ENCODE measurements at places on chromosomes 3 and 15. TPM values are rescaled to one million over a fixed set of nuclear protein-coding genes. Genes with fewer than 3 reads are reported as not detected.
A peak's percentile ranks its signal among the peaks of the same experiment; 100 is the strongest.

GRCh38 chr3:45223889-45224727 lies 2.0 kb downstream of the TMEM158 start:
- H3K27me3 ChIP-seq: peaks cover 41% of the 10 kb centered on the region
- H3K4me1 ChIP-seq: peaks cover 2% of the 10 kb centered on the region
- H3K27ac ChIP-seq: no peak overlapping the region
- DNase-seq: no peak
- H3K36me3 ChIP-seq: no peaks in the 10 kb centered on the region

GRCh38 chr15:44722011-44722410 lies 10.7 kb downstream of the B2M start:
- peak overlapping the region; percentile 25 for H3K4me3 ChIP-seq
- peak overlapping the region; percentile 99 for H3K27ac ChIP-seq
- peaks cover 19% of the 10 kb centered on the region for H3K36me3 ChIP-seq
- no peak for DNase-seq
- no peaks in the 10 kb centered on the region for H3K27me3 ChIP-seq
- peaks cover 85% of the 10 kb centered on the region for H3K4me1 ChIP-seq

GRCh38 chr3:4587838-4588105 lies 94.6 kb downstream of the ITPR1 start:
- no peaks in the 10 kb centered on the region for H3K36me3 ChIP-seq
- peak overlapping the region; percentile 63 for H3K4me3 ChIP-seq
- no peak for DNase-seq

- H3K4me1 ChIP-seq: no peaks in the 10 kb centered on the region
- no peak overlapping the region for H3K4me3 ChIP-seq
- H3K27me3 ChIP-seq: peaks cover 13% of the 10 kb centered on the region
- DNase-seq: no peak
Measured at GRCh38 chr15:43270676-43271306, 4.1 kb upstream of the TGM5 start.

- H3K4me1 ChIP-seq: peaks cover 5% of the 10 kb centered on the region
- H3K36me3 ChIP-seq: no peaks in the 10 kb centered on the region
- H3K27ac ChIP-seq: no peak overlapping the region
- H3K27me3 ChIP-seq: no peaks in the 10 kb centered on the region
Measured at GRCh38 chr3:197027151-197027895, 2.3 kb downstream of the MELTF start.

DNA sequence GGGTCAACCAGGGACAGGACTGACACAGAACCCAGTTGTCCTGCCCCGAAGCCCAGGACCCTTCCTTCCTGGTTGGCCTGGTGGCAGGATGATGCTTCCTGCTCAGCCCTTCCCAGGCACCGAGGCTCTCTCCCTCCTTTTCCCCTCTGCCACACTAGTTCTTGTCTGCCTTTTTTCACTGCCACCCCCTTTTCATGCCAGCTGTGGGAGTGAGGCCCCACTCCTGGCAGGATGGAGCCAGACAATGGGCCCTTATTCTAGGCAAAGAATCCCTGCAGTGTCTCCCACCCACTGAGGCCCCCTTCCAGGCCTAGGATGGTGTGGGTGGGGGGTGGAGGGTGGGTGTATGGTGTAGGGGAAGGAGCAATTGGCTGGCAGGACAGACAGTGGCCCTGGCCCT lies 1.1 kb upstream of the SCAMP5 start:
- no peak for DNase-seq
- H3K4me1 ChIP-seq: peaks cover 13% of the 10 kb centered on the region
- H3K27ac ChIP-seq: no peak overlapping the region
- no peak overlapping the region for H3K4me3 ChIP-seq
- no peaks in the 10 kb centered on the region for H3K36me3 ChIP-seq

DNA sequence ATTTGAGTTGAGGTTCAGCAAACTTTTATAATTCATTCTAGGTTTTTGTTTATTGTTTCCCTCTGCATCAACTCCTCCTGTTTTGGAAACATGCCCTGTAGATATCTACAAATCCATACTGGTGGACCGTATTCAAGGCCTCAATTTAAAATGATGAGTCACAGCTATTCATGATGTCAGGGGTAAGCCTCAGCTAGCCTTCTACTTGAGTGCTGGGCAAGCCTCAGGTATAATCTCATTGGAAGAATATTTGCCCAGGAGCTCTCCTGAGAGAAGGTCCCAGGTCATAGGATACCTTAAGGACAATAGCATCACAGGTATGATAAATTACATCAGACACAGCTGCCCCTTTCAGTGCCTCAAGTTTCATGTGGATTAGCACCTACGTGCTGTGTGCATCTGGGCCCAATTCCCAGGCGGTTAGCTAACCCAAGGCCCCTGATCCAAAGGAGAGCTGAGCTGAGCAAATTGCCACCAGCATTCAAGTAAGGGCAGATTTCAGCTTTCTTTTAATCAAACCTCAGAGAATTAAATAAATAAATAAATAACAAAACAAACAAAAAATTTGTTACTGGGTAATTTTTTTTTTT lies 87.5 kb downstream of the KCNMB2 start:
- DNase-seq: no peak
- no peaks in the 10 kb centered on the region for H3K36me3 ChIP-seq
- H3K4me3 ChIP-seq: no peak overlapping the region

GRCh38 chr3:10721101-10721500 lies 94.9 kb upstream of the SLC6A11 start:
- no peak overlapping the region for H3K27ac ChIP-seq
- H3K36me3 ChIP-seq: no peaks in the 10 kb centered on the region
- no peak overlapping the region for H3K4me3 ChIP-seq
- no peaks in the 10 kb centered on the region for H3K4me1 ChIP-seq
- no peak for DNase-seq

DNA sequence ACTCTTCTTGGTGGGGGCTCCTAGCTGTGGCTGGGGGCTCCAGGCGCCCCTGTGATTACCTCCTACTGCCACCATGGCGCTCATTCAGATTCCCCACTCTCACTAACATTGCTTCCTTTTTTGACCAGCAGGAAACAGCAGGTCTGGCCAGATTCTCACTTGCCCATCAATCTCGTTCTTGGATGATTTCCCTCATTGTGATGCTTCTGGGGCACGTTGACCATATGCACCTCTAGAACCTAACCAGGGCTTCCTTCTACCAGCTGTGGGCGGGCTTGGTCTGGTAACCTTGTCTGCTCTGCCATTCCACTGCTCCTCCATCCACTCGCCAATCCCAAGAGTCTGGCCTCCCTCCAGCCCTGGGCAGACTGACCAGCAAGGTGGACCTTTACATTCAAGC lies 35.9 kb upstream of the PTPN23 start:
- no peak for DNase-seq
- no peaks in the 10 kb centered on the region for H3K27me3 ChIP-seq
- H3K4me3 ChIP-seq: no peak overlapping the region

The ERICH6 gene
- 0.33 TPM for total RNA-seq

The CCR8 gene
- total RNA-seq: 0.45 TPM

The HIGD2B gene
- 0.26 TPM for total RNA-seq

The FSTL1 gene
- 2.6 TPM for total RNA-seq

The GOLGA8R gene
- total RNA-seq: 53.4 TPM

The IL20RB gene
- 3.4 TPM for total RNA-seq
